ENCODE measurements at places on chromosomes 3 and 15. TPM values are rescaled to one million over a fixed set of nuclear protein-coding genes. Genes with fewer than 3 reads are reported as not detected.

- no peak for DNase-seq
Observed at GRCh38 chr15:50330921-50331320, 24.1 kb downstream of the GABPB1 start.

Gene ACAP2
- 46.8 TPM for total RNA-seq

GRCh38 chr3:170038434-170039110, 777 bp downstream of the GPR160 start:
- peak; percentile 84 for DNase-seq

- no peak for DNase-seq
Observed at GRCh38 chr3:94626573-94626972, 563.7 kb downstream of the NSUN3 start.

GRCh38 chr3:182795389-182795782, 2.1 kb downstream of the ATP11B start:
- no peak for DNase-seq

GRCh38 chr3:172089250-172089649, 49.9 kb downstream of the FNDC3B start:
- DNase-seq: no peak

Gene FMN1
- 20.2 TPM for total RNA-seq

Gene ALDH1L1
- 12.4 TPM for total RNA-seq

GRCh38 chr15:66171841-66172240, 81.7 kb downstream of the MEGF11 start:
- peak; percentile 68 for DNase-seq

GRCh38 chr3:116240261-116240660, 205.0 kb downstream of the LSAMP start:
- no peak for DNase-seq

Gene TRAT1
- total RNA-seq: 1.3 TPM

Gene ZNF860
- total RNA-seq: 2.3 TPM

DNA sequence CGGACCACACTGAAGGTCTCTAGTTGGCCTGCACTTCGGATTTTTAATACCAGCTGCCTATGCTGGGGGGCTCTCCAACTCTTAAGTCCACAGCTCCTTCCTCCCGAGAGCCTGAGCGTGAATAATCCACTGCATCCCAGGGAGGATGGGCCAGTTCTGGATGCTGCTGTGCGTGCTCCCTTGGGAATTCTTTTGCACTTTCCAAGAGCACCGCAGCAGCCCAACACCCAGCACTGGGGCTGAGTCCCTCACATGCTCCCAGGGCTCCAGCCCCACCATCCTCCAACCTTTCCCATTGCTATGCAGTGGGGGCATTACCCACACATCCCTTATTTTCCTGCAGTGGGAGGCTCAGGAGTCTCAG, 136.4 kb upstream of the IQSEC1 start:
- DNase-seq: peak; percentile 42

Gene CHDH
- total RNA-seq: 3.7 TPM

- no peak for DNase-seq
Observed at GRCh38 chr3:45343947-45344346, 44.4 kb upstream of the LARS2 start.

DNA sequence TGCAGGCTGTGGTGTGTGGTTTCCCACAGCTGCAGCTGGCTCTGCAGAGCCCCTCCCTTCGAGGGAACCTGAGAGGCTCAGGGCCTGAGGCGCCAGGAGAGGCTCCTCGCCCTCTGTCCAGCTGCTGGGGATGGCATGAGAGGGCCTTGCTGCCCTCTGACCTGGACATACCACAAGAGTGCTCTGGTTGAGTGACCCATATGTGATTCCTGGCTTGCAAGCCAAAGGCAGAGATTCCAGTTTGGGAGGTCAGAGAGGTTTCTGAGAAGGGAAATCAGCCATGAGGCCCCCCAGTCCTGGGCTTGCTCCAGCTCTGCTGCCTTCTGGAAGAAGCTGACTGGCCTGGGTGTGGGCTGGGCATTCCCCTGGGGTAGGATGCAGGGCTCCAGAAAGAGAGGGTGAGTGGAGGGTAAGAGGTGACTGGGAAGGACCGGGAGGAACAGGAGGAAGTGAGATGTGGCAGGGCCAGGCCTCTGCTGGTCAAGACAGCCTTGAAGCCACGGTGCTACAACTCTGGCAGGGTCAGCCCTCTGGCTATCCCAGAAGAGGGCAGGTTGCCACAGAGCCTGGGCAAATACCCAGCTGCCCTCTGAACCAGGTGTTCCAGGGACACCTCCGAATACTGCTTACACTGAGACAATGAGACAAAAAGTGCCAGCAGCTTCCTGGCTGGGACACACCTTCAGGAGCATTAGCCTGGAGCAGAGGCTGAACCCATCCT, 16.0 kb upstream of the SRP14 start:
- peak; percentile 67 for DNase-seq

GRCh38 chr3:73114711-73115110, 53.3 kb downstream of the EBLN2 start:
- DNase-seq: no peak

DNA sequence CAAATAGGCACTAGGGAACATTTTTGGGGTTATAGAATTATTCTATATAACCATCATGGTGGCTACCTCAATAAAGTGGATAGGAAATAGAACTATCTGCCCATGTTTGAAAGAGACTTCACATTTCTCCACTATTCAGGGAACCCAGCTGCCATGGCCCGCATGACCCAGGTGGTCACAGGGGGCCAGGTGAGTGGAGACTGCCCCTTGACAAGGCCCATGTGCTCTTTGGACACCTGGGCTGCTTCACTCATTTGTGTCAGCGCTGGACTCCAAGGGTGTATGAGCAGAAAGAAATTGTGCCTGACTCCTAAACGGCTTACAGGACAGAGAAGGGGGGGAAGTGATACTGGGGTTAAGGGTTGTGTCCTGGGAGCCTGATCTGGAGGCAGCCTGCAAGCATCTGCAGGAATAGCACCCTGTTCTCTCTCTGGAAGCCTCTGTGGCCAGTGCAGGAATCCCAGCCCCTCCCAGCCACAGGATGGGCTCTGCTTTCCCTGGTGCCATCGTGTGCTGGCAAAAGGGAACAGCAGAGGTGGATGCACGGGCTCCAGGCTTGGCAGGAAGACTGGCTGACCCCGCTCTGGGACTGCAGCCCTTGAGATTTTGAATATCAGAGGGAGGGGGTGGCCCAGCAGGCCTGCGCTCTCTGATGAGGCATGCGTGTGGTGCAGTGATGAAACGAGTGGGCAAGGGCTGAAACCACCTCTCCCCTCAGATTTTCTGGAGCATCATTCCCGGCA, 9.1 kb upstream of the C3orf22 start:
- DNase-seq: peak; percentile 38
